Right lobe of liver (tissue), 6 donors: ENCODE measurements at places on chromosomes 6 and 20. TPM values are rescaled to one million over a fixed set of nuclear protein-coding genes. Genes with fewer than 3 reads are reported as not detected.

GRCh38 chr6:137777687-137778075 is 89.4 kb upstream of the TNFAIP3 start:
- no peak for DNase-seq
- no peaks in the 10 kb centered on the region for H3K27me3 ChIP-seq
- H3K4me1 ChIP-seq: no peaks in the 10 kb centered on the region
- no peak overlapping the region for H3K4me3 ChIP-seq

DNA sequence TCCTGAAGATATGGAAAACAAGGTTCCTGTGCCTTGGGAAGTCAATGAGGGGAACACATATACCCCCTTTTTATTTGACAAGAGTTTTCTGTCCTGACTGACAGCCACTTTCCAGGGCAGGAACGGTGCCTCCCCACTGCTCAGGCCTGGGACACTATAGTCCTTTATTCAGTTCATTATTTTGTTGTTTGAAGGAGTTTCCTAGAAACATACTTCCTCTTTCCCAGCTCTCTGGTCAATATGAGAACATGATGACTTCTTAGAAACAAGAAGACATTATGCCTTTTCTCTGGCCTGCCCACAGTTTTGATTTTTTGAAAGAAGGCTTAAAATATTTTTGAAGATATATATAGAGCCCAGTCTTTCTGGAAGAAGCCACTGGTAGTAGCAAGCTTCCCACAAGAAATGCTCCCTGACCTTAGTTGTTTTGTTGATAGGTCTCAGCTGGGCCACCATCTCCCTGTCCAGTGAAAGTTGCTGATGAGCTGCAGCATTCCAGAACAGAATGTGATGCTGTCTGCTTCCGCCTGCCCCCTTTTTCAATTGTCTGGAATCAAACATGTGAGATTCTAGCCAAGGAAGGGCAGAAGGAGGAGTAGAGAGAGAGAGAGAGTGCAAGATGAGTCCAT is 350.0 kb upstream of the PRND start:
- no peaks in the 10 kb centered on the region for H3K27me3 ChIP-seq
- H3K4me3 ChIP-seq: no peak overlapping the region
- H3K4me1 ChIP-seq: no peaks in the 10 kb centered on the region
- H3K27ac ChIP-seq: no peak overlapping the region

GRCh38 chr20:24745617-24746350 is 203.3 kb upstream of the CST7 start:
- no peaks in the 10 kb centered on the region for H3K36me3 ChIP-seq
- no peak overlapping the region for H3K27ac ChIP-seq
- H3K4me1 ChIP-seq: no peaks in the 10 kb centered on the region
- no peaks in the 10 kb centered on the region for H3K27me3 ChIP-seq
- H3K4me3 ChIP-seq: no peak overlapping the region

DNA sequence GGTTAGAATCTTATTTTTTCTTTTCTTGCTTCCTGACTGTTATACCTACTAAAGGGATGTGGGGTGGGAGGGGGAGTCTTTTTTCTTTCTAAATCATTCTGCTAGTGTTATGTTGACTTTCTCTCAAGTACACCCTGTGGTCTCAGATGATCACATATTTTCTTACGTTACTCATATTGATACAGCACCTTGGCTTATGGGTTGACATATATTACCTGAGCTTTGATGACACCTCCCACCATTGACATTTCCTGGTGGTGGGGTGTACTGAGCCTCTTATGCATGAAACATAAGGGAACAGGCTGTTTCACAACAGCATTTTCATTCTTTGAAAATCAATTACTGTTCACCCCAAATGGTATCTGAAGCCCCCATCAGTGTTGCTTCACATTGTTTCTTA is 169.8 kb downstream of the MMS22L start:
- H3K4me3 ChIP-seq: no peak overlapping the region
- H3K36me3 ChIP-seq: no peaks in the 10 kb centered on the region
- DNase-seq: no peak

- no peak for DNase-seq
- no peaks in the 10 kb centered on the region for H3K4me1 ChIP-seq
- H3K27ac ChIP-seq: no peak overlapping the region
- H3K27me3 ChIP-seq: no peaks in the 10 kb centered on the region
Measured at GRCh38 chr6:44685213-44685612, 297.7 kb downstream of the CDC5L start.

MAD2L1BP gene
- total RNA-seq: 31.7 TPM

PAX1 gene
- total RNA-seq: not detected

C6orf141 gene
- total RNA-seq: 0.18 TPM

SNAP91 gene
- not detected for total RNA-seq
